GM13977 (cell line): ENCODE measurements at places on chromosomes 4 and X.

DNA sequence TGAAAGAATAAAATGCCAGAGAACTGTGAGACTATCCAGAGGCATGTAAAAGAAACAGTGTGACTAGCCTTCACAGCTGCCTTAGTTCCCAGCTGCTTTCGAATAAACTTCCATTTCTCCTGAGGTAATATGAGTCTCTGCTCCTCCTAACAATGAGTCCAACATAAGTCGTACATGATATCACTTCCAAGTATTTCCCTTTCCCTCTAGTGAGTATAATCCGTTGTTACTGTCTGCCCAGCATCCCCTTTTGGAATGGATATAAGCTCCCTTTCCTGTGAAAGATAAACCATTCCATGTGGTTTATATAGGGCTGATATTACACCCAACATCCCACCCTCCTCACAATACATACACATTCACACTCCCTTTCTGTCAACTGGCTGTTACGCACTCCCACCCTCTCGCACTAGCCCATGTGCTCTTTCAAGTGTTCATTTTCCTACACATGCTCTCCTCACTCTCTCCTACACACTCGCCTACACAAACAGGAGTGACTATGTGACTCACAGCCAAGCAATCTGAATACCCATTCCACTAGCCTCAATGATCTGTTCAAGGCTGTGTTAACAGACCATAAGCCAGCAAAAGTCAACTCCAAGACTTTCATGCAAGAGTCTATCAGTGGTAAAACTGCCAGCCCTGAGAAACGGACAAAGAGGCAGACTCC lies 5.0 kb downstream of the NAF1 start:
- DNase-seq = no peak

GRCh38 chr4:2723751-2724150 lies 32.4 kb downstream of the TNIP2 start:
- no peak for DNase-seq

GRCh38 chr4:128461291-128462102 lies 173.9 kb upstream of the PGRMC2 start:
- no peak for DNase-seq

- no peak for DNase-seq
Observed at GRCh38 chrX:65750674-65751469, 83.4 kb downstream of the MSN start.

DNA sequence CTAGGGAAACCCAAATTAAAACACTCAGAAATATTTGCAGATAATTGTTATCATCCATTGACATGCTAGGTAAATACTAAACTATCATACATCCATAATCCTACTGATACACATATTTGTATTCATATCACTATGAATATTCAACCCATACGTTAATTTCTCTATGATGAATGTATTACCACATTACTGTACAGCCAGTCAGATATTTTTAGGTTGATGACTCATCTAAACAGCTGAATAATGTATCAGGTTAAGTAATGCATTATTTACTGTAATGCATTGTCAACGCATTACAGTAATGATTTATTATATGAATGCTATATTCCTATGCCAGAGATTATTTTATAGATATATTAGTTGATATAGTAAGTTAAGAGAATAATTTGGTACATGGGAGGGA lies 37.1 kb downstream of the VEGFC start:
- DNase-seq = no peak

DNA sequence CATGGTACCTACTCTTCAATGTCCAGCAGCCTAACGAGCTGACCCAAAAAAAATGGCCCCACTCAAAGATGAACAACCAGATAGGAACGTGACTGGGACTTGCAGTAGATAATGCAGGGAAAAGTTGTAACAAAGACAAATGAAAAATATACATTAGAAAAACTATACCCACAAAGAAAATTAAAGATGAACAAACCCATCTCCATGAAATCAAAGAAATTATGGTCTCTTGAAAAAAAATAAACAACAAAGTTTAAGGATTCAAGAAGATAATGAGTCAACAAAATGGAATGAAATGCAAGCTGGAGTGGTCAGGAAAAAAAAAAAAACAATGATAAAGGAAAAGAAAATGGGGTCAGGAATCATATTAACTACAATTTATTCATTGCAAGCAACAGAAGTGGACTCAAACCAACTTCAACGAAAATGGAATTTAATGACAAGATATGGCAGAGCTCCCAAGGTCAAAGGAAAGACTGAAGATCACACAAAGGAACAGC lies 309.8 kb upstream of the GALNT7 start:
- DNase-seq = no peak

DNA sequence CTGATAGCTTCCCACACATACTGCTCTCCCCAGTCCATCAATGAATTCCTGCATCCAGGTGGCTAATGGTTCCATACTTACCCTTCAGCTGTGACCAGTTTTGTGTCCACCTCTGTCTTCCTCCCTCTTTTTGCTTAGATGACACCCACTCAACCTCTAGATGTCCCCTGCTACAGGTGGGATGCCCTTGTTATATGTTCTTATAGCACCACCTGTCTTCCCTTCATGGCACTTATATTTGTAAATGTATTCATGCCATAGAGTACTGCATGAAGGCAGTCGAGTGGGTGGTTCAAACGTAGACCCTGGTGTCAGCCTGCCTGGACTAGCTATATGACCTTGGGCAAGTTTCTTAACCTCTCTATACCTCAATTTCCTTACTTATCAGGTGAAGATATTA lies 6.5 kb upstream of the USP46 start:
- peak; percentile 45 for DNase-seq
